ENCODE measurements at places on chromosomes 4 and X.

- no peak for DNase-seq
Observed at GRCh38 chrX:130851569-130851968, 51.4 kb downstream of the ENOX2 start.

DNA sequence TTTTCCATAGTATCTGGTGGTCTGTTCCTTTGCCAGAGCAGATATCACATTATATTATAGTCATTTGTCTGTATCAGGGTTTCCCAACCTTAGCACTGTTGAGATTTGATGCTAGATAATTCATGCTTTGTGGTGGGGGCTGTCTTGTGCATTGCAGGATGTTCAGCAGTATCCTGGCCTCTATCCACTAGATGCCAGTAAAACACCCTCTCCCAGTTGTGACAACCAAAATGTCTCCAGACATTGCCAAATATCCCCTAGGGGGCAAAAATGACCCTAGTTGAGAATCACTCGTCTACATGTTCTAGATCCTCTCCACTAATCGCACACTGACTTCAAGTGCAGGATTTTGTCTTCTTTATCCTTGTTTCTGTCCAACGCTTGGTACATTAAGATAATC lies 160.8 kb downstream of the FANCB start:
- DNase-seq = no peak

DNA sequence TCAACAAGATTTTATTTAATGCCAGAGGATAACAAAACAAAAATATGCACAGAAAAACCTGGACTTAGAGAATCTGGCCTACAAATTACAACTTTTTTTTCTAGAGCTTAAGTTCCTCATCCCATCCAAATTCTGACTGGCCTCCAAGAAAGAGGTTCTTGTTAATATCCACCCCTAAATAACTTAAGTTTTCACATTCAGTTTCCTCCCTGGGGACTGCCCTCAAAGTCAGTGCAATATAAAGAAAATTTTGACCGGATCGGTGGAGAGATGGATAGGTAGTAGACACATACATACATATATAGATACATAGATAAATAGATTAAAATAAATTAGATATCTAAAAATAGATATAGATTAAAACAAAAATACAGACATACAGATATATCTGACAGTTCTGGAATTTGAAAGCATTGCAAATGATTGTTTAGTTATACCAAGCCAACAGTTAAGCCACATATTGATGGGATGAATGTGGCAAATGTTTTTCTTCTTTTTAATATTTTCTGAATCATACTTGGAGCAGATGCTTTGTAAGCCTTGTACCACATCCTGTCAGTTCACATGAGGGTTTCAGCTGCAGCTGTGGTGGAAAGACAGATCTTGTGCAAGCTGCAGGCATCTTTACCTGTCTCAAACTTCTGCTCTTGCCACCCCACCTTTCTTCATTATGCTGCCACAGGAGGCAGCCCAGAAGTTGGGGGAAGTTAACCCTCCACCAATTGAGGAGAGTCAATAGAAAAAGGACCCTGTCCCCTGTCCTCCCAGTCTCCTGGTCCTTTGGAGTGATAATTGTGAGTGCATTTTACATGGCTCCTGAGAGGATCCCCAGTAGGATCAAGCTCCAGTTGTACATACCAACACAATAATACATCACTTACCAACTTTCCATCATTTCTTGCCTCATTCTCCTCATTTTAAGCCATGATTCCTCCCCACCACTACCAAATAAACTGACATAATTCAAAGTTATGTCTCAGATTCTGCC lies 58.5 kb upstream of the PRDM8 start:
- DNase-seq = no peak

DNA sequence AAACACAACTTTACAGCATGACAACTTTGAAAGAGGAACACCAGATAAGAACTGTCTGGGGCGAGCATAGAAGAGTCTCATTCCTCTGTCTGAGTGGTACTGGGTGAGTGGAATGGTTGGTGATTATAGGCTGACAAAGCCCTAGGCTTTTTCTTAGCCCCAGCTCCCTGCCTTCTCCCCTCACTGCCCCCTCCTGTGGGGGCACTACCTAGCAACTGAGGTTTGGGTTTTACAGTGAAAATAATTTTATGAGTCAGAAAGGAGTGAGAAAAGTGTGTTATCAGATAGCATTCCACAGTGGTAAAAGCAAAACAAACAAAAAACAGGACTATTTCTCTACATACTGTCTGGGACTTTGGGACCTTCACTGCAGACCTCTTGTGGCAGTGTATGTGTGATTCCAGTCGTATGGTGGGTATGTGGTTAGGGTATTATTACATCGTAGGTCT lies 10.5 kb upstream of the TMEM165 start:
- no peak for DNase-seq

- DNase-seq = no peak
Observed at GRCh38 chr4:185463541-185463940, 8.0 kb downstream of the CCDC110 start.

- no peak for DNase-seq
Observed at GRCh38 chr4:153439831-153440230, 26.3 kb upstream of the TMEM131L start.

DNA sequence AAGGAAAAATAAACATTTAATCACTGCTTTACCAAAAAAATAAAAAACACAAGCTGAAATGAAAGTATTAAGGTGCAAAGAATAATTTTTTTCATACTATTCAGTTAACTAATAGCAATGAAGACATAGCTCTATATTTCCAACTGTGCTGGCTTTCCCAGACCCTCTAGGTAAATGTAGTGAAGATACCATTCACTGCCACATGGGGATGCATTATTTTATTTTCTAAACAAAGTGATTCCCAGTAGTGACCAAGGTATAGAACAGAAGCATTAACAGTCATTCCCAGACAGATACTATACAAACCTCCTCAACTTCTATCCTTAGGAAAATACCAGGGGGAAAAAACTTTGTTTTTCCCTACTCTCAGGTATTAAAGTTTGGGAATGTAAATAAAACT lies 39.4 kb downstream of the ANTXR2 start:
- no peak for DNase-seq

- no peak for DNase-seq
Observed at GRCh38 chr4:14862891-14863290, 139.4 kb upstream of the CPEB2 start.

GRCh38 chr4:30094887-30095286 lies 625.3 kb upstream of the PCDH7 start:
- no peak for DNase-seq

DNA sequence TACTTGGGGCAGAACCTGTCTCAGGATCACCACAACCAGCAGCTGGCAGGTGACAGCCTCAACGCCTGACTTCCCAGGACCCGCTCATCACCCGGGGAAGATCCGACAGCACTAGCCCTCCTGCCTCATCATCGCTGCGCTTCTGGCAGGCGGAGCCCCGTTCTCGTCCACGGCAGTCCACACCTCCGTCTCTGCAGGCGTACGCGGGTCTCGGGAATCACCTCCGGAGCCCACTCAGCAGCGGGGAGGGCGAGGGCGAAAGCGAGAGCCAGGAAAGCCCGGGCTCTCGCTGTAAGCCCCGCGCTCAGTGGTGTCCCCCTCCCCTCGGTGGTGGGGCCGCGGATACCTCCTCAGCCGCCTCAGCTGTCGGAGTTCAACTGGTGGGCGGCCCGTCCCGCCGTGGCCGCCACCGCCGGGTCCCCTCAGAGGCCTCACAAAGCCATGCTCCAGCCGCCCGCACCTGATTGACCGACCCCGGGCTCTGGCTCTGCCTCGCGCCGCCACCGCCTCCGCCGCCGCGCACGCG lies 518 bp upstream of the CNKSR2 start:
- no peak for DNase-seq

- DNase-seq = peak; percentile 17
Observed at GRCh38 chr4:122577808-122578781, 42.8 kb downstream of the IL21 start.

DNA sequence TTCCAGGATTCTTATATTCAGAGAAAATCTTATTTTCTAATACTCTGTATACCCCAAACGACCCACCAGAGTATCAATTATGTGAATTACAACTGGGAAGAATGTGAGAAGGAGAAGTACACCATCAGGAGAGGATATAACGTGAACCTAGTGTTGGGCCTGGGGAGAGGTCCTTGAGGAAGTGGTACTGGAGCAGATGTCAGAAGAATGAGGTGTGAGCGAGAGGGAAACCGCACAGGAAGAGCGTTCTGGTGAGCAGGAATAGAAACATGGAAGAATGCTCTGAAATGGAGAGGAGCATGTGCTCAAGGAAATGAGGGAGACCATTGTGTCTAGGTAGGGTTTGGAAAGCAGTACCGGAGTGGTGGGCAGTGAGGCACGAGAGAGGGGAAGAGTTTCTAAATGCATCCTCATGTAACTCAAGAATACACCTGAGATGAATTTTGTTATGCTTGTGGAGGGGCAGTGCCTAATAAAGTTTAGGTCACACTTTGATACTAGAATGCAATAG lies 151.6 kb downstream of the GRID2 start:
- DNase-seq = no peak

DNA sequence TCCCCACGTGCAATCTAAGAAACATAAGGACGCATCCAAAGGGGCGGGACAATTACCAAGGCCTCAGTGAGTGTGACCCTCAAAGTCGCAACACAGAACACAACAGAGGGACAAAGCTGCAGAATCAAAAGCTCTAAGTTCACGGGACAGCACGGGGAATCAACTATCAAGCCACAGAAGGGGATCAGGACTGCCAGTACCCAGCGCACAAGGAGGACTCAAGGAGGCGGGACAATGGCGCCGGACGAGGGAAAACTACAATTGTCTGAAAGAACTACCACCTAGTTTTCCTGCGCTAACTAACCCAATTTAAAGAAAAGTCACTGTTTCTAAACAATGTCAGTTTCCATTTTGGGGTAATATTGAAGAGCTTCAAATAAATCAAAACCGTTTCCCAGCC lies 1.3 kb downstream of the FAM53A start:
- no peak for DNase-seq

DNA sequence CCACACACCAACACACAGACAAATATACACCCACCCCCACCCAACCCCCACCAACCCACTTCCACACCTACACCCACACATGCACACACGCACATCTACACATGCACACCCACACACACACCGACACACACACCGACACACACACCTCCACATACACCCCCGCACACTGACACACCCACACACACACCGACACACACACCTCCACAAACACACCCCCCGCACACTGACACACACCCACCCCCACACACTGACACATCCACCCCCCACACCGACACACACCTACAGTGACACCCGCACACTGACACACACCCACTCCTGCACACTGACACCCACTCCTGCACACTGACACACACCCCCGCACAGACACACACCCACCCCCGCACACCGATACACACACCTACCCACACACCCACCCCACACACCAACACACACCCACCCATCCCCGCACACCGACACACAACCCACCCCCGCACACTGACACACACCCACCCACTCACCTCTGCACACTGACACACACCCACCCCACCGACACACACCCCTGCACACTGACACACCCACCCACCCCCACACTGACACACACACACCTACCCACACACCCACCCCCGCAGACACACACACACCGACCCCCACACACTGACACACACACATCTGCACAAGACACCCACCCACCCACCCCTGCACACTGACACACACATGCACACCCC lies 31.1 kb downstream of the FGFRL1 start:
- no peak for DNase-seq

DNA sequence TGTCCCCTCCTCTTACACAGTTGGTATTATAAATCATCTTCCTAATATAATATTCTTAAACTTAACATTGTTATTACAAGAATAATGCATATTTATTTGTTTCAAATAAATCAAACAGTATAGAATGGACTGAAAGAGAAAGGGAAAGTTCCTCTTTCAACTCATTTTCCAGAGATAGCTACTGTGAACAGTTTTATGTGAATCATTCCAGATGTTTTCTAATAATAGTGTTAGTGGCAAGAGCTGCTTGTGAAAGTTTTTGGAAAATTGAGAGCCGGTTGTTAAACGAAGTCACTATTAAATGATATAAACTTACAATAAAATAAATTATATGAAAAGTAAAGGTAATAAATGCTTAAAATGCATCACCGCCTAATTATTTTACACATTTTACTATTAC lies 14.6 kb downstream of the TMSB4X start:
- no peak for DNase-seq

- DNase-seq = no peak
Observed at GRCh38 chr4:67892905-67893304, 9.1 kb upstream of the TMPRSS11D start.

- no peak for DNase-seq
Observed at GRCh38 chrX:92260102-92260501, 480.9 kb downstream of the PCDH11X start.

DNA sequence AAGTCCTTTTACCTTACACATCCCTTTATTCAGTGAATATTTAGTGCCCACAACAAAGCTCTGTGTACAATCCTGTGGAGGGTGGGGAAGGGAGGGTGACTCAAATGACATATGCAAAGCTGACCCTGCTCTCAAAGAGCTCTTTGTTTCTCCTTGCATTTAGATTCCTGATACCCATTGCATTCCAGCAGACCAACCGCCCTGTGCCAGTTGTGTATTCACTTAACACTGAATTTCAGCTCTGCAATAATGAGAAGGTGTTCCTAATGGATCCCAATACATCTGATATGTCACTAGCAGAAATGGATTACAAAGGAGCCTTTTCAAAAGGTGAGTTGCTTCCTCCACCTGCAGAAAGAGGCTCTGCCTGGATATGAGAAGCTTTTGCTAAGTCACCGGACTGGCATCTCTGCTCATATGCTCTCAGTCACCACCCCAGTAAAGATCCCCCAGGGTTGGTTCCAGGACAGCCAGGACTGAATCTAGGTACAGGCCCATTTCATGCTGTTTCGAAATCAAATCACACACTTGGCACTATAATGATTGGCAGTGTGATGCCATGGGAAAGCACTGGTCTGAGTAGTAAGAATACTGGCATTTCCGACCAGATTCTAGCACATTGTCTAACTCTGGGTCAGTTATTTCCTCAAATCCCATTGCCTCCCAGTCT lies 17.1 kb upstream of the ANXA3 start:
- DNase-seq = no peak

DNA sequence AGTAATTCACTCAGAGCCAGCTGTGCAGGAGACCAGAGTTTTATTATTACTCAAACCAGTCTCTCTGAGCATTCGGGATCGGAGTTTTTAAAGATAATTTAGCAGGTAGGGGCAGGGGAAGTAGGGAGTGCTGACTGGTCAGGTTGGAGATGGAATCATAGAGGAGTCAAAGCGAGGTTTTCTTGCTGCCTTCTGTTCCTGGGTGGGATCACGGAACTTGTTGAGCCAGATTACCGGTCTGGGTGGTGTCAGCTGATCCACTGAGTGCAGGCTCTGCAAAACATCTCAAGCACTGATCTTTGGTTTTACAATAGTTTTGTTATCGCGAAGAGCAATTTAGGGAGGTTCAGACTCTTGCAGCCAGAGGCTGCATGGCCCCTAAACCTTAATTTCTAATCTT lies 63.6 kb downstream of the TRIM2 start:
- no peak for DNase-seq

DNA sequence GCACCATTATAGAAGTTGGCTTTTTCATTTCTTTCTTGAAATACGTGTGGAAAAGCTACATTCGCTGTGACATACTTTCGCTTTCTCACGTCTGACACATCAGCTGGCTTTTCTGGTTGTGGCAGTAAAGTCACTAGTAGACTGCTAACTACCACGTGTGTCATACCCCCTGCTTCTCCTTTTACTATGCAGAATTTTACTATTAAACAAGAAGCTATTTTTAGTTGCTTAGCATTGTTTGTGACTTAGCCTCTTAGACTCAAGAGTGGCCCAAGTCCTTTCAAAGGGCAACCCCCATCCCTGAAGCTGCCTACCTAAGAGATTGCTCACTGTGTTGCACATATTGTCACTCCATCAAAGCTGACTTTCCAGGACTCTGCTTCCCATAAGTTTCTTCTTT lies 2.1 kb upstream of the IL2 start:
- DNase-seq = no peak

Data from activated CD8-positive, alpha-beta memory T cell treated with anti-CD3 and anti-CD28 coated beads for 1 hour (primary cell).